Activated CD8-positive, alpha-beta memory T cell treated with anti-CD3 and anti-CD28 coated beads for 4 hours (primary cell): ENCODE measurements at places on chromosomes 12 and 14.

DNA sequence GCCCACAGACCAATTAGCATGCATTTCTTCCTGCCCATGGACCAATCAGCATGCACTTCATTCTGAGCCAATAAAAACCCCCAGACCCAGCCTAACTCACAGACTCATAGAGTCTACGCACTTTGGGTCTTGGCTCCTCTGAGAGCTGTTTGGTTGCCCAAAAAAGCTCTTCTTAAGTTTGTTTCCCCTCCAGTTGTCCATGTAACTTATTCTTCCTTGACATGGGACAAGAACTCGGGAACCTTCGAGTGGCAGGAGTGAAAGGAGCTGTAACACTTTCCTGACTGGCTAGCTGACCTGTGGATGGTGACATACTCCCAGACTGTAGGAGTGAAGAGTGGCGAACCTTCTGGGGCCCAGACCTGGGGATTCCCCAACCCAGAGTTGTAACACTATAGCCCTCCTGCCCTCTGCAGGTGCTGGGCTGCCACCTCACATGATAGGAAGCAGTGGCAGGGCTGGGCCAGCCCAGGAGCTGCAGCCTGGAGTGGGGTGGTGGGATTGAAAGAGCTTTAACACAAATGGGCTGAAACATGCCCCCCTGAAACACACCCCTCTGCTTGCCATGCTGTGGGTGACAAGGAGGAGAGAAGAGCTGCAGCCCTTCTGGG, 4.4 kb upstream of the BTBD7 start:
- no peak for DNase-seq

GRCh38 chr14:104332634-104333270, 194.4 kb downstream of the KIF26A start:
- DNase-seq = no peak

DNA sequence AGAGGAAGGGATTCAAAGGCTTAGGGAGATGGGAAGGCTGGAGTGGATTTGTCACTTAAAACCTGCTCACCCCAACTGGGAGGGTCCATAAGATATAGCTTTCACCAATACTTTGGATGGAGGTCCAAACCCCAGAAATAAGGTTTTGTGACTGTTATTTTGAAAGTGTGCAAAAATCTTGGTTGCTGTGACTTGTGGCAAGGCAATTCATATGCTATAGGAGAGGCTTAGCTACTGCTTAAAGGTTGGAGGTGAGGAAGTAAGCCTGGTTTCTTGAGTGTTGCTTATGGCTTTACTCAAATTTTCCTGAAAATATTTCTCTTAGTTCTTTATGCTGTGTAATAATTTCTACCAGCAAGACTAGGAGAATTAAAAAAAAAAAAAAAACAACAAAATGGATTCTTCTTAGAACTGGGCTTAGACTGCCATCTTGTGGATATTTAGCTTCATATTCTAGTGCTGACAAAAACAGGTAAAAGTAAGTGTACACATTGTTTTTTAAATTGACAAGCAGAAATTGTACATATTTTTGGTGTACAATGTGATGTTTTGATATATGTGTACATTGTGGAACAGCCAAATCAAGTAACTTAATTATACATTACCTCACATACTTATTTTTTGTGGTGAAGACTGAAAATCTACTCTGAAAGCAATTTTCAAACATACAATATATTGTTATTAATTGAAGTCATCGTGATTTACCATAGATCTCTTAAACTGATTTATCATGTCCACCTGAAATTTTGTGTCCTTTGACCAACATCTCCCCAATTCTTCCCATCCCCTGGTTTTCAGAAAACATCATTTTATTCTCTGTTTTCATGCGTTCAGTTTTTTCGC, 23.0 kb downstream of the PDE6H start:
- DNase-seq = no peak

DNA sequence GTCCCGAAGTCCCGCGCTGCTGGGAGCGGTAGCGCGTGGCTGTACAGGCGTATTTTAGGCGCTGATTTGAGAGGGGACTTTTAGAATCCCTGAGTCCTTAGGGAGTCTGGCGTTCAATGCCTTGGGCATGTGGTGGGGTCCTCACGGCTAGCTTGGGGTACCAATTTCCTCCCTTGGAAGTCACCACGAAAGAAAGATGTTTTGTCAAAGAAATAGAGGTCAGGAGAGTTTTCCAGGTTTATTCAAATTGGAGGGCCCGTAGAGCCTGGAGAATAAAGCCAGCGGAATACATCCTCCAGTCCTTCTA, 63.9 kb downstream of the KLHL28 start:
- DNase-seq = no peak

DNA sequence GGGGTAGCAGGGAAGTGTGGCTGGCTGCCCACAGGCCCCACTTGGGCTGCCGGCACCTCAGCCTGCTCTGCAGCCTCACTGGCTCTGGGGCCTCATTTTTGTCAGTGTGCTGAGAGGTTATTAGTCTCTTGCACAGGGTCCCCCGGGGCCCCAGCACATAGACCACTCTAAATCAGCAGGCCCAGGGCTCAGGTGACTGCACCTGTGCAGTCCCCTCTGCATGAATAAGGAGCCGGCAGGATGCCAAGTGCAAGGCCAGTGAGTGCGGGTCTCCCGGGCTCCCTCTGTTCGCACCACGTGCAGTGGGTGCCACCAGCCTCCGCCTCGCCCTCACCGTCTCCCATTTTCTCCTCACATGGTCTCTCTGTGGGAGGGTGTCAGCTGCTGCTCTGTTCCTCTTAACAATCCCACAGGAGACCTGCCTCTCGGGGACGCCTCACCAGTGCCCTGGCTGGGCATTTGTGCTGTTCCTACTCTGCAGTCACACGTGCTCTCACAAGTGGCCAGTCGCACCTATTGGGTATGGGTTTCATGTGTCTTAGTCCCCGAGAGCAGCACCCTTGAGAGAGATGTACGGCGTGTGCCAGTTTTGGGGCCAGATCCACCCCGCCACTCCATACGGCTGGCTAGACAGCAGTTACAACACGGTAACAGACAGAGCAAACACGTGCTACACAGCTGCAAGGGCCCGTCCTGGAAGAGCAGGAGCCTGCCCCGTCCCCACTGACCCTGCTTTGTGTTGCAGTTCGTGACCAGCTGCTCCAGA, 40.4 kb downstream of the MMAB start:
- DNase-seq = no peak

- no peak for DNase-seq
Measured at GRCh38 chr12:121860257-121860656, 1.6 kb upstream of the HPD start.

GRCh38 chr14:63901434-63902085, 48.8 kb downstream of the SYNE2 start:
- DNase-seq = no peak

GRCh38 chr14:68380329-68380741, 412.5 kb downstream of the ZFP36L1 start:
- DNase-seq = no peak

DNA sequence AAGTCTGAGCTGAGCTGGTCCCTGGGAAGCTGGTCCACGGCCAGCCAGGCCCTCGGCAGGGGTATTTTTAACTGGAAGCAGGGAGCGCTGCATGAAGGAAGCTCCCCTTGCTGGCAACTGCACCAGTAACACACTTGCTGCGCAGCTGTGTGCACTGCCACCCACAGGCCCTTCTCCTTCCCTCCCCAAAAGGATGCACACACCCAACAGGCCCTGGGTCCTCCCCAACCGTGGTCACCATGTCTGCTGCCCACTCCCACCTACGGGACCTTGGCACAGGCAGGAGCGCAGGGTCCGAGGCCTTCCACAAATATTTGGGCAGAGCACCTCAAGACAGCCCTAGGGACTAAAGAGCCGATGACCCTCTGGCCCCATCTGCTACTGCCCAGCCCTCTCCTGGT, 157.0 kb upstream of the PRMT8 start:
- no peak for DNase-seq
